ENCODE measurements at places on chromosomes 4 and X.
A peak's percentile ranks its signal among the peaks of the same experiment; 100 is the strongest.

GRCh38 chr4:128861856-128862518 is 52.5 kb downstream of the JADE1 start:
- DNase-seq = no peak

- no peak for DNase-seq
Measured at GRCh38 chr4:1206299-1207156, 34.1 kb upstream of the SPON2 start.

- no peak for DNase-seq
Measured at GRCh38 chr4:138178566-138178965, 63.6 kb downstream of the SLC7A11 start.

DNA sequence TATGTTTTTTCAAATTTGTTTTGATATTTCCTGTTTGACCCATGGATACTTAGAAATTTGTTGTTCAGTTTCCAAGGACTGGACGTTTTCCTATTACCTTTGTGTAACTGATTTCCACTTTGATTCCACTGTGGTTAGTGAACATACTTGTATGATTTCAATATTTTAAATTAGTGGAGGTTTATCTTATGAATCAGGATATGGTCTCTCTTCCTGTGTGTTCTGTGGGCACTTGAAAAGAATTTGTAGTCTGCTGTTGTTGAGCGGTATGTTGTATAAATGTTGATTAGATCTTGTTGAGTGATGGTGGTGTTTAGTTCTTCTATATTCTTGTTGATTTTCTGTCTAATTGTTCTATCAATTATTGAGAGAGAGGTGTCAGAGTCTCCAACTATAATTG is 21.2 kb upstream of the LAMTOR3 start:
- no peak for DNase-seq

DNA sequence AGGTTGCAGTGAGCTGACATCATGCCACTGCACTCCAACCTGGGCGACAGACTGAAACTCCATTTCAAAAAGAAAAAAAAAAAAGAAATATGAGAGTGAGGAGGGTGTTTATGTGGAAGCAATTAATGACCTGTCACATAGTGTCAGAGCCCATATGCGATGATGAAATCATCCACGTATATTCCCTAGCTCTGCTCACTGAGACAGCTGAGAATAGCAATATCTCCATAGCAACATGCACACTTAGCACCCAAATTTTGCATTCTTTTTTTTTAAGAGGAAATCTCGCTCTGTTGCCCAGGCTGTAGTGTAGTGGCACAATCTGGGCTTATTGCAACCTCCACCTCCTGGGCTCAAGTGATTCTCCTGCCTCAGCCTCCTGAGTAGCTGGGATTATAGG is 31.5 kb upstream of the OPHN1 start:
- DNase-seq = no peak

DNA sequence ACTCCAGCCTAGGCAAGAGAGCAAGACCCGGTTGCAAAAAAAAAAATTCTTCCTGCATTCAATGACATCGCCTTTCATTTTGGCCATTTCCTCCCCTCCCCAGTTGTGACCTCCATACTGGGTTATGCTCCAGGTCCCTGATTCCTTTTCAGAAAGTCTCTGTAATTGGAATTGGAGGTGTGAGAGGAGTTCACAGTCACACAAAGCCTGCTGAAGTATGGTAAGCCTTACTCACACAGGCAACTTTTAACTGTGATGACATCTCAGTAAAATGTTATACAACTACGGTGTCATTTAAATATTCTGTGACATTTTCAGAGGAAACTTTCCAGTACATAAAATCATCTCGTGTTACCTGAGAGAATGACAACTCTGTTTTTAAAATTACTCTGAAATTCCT is 73.6 kb downstream of the CEP44 start:
- DNase-seq = no peak

DNA sequence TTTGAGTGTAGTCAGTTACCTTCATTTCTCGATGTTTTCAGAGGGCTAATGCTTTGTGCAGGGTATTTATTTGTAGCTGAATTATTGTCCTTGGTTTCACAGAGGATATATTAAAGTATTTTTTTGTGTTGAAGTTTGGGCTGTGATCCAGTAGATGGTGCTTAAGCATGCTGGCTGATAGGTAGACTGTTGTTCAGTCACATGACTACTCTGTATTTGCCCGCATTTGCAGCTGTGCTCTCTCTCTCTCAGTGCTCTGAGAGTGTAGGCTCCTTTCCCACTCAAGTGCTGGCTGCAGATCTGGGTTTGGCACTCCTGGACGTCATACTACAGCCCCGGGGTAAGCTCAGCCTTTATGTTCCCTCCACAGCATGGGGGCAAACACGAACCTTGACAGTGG is 21.7 kb downstream of the RAB40AL start:
- no peak for DNase-seq

DNA sequence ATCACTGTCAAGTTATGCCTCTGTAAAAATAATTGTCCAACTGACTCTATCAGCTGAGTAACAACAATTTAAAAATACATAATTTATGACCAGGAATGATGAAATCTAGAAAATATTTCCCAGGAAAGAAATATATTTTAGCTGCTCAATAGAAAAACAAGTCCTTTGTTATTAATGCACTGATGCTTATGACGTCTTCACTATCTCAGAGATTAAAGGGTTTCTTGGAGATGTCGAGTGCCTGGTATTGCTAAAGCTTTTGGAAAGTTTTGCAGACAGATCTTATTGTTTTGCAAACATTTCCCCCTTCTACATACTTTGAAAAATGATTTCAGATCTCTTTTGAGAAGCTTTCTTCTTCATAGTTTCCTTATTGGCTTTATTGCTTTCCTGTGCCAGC is 154.6 kb upstream of the RPS6KA3 start:
- DNase-seq = no peak

DNA sequence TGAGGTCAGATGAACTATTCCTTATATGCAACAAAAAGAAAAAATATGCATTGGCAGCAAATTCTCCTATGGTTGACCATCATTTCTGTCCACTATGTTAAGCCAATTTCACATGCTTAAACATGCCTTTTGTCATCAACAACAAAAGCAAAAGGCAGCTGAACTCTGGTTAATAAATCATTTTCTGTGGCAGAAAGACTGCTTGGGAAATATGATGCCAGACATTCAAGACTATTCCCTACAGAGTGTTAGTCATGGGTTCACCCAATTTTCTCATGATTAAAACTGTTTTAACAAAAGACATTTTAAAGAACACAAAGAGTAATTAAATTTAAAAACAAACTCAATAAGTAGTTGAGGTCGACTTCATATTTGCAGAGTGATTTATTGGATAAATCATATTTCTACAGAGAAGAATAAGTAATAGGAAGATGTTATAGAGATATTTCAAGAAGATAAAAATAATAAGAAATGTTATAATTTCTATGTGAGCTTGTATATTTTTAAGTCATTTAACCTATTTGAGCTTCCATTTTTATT is 890.6 kb downstream of the STPG2 start:
- no peak for DNase-seq

DNA sequence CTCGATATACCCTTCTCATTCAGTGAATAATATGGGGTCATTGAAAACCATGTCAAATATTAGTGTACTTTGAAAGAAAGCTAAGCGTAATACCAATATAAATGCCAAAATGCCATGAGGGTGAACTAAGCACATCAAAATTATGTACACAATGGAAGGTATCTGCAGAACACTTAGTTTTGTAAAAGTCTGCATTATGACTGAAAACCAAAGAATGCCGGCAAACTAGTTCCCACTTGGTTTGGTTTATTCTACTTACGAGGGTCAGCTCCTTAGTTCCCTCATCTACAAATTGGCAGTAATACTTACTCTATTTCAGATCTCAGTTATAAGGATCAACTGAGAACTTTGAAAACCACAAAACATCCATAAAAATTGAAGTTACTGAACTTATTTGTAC is 27.3 kb downstream of the RPS6KA6 start:
- no peak for DNase-seq

GRCh38 chr4:123836851-123837595 is 440.4 kb downstream of the SPRY1 start:
- DNase-seq = no peak

DNA sequence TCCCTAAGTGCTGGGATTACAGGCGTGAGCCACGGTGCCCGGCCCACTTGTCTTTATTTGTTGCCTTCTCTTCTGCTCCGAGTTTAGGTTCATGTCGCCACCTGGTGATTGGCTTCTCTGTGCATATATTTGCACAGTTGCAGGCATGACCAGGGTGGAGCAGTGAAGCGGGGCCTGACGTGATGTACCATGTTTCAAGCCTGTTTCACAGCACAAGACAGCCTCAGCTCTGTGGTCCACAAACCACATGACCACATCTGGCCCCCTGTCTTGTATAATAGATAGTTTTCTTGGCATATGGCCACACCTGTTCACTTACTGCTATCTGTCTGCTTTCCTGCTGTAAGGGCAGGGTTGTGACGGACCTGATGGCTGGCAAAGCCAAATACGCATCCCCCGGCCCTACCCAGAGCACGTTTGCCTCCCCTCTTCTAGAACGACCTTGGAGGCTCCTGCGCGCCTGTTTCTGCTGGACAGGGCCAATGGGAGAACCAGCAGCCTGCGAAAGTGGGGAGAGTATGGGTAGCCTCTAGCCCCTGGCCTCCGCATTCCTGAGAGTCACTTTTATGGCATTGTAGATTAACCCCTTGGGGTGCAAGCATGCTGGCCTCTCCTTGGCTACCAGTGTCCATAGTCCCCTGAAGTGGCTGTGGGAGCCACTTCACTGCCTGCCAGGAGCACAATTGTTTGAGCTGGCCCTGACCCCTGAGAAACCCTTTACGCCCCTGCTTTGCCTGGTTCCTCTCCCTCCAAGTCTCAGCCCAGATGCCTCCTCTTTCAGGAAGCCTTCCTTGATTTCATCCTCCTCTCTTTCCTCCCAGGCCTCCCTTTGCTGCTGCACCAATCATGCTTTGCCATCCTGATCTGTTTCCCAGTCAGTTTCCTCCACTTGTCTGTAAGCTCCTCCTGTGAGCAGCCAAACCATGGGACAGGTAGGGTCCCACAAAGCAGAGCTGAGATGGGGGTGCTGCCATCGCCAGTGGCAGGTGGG is 6.0 kb upstream of the SH3TC1 start:
- DNase-seq = peak; percentile 49

GRCh38 chrX:21126661-21127060 is 247.6 kb upstream of the CNKSR2 start:
- DNase-seq = no peak

GRCh38 chr4:6079965-6080364 is 61.7 kb upstream of the C4orf50 start:
- no peak for DNase-seq

DNA sequence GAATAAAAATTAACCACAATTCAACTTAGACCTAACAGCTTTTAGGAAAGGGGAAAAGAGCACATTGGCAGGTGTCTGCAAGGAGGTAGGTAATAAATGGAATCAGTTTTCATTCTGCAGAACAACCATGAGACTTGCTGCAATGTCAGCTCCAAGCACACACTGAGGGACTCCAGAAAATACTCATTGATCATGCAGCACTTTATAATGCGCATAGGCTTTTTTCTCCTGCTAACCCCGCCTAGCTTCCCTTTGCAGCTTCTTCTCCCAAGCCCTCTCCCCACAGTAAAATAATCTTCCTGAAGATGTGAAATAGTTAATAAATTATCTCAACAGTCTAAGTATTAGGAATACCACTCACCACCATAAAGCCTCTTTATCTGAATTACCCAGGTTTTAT is 36.9 kb downstream of the ANKRD17 start:
- DNase-seq = no peak

- no peak for DNase-seq
Measured at GRCh38 chr4:32199639-32200038, 1479.5 kb downstream of the PCDH7 start.

GRCh38 chr4:38424151-38424871 is 239.7 kb upstream of the KLF3 start:
- no peak for DNase-seq

DNA sequence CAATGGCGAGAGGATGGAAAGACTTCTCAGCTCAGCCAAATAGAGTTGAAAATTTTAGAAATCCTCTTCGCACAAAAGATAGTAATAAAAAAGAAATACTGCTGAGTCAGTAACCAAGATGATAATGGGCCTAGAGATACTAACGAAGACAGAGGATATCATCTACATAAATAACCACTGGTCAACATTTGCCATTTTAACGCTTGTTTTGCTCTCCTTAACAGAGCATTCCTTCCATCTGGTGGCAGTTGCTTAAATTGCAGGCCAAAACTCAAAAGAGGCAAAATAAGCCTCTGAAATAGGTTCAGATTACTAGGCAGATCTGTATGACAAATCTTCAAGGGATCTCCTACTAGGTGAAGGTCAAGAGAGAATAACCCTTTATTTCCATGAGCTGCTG is 51.7 kb upstream of the MCF2 start:
- DNase-seq = no peak

- DNase-seq = no peak
Measured at GRCh38 chr4:134364928-134365327, 163.3 kb upstream of the PABPC4L start.

- DNase-seq = peak; percentile 86
Measured at GRCh38 chr4:142817442-142817841, 28.7 kb downstream of the INPP4B start.

DNA sequence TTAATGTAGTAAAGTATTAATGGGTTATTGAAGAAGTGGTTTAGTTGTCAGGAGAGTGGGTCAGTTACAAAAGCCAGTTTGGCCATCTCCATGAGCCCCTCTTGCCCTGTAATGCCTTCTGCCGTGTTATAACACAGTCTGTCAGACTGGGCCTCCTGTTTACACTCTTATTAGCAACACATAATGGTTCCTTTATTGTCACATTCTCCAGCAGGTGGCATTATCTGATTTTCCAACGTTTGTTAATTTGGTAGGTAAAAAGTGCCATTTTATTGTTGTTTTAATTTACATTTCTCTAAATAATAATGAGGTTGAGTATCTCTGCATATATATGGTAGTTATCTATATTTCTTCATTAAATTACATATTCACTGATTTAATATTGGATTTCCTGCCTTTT is 560.8 kb downstream of the FGF13 start:
- DNase-seq = no peak

- no peak for DNase-seq
Measured at GRCh38 chr4:128475597-128475996, 188.0 kb upstream of the PGRMC2 start.

- no peak for DNase-seq
Measured at GRCh38 chr4:22814906-22815305, 122.2 kb downstream of the GBA3 start.

DNA sequence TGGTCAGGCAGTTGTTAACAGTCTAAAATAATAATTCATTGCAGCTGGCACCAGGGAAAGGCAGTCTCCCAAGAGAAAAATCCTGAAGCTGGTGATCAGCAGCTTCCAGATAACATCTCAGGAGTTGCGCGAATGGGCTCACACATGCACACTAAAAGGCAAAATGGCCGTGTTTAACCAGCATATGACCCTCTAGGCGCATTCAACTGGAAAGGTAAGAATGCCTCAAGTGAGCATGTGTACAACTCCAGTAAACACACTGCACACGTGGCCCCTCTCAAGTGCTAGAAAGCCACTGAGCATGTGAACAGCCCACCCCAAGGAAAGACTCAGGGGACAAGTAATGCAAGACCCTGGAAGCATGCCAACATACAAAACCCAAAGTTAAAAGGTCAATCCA is 33.1 kb downstream of the STPG2 start:
- DNase-seq = no peak

- DNase-seq = no peak
Measured at GRCh38 chr4:69051576-69051943, 44.7 kb upstream of the UGT2B7 start.

Measured in kidney epithelial cell (primary cell).